KBM-7 (cell line): ENCODE measurements at places on chromosomes 3 and 15.

DNA sequence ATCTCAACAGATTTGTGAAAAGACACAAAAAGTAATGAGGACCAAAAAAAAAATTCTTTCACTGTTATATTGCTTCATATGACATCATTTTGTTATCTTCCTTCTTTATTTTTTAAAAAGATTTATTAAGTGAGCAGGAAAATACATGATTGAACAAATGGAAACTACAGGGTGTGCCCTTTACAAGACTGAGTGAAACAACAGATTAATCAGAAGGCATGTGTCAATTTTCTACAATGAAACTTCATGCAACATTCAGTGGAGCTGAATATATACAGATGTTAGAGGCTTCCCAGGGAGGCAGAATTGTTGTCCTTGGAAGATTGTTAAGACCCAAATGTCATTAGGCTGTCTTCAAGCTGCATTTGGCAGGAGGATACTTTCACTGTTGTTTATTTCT, 28.4 kb upstream of the SLC2A2 start:
- no peak for DNase-seq

- no peak for DNase-seq
These were observed 65.1 kb downstream of the AP4E1 start for GRCh38 chr15:50973605-50974004.

GRCh38 chr15:58748852-58749531, 515 bp downstream of the ADAM10 start:
- peak; percentile 58 for DNase-seq

- DNase-seq, result no peak
These were observed 11.4 kb downstream of the CCDC14 start for GRCh38 chr3:123949641-123950040.

DNA sequence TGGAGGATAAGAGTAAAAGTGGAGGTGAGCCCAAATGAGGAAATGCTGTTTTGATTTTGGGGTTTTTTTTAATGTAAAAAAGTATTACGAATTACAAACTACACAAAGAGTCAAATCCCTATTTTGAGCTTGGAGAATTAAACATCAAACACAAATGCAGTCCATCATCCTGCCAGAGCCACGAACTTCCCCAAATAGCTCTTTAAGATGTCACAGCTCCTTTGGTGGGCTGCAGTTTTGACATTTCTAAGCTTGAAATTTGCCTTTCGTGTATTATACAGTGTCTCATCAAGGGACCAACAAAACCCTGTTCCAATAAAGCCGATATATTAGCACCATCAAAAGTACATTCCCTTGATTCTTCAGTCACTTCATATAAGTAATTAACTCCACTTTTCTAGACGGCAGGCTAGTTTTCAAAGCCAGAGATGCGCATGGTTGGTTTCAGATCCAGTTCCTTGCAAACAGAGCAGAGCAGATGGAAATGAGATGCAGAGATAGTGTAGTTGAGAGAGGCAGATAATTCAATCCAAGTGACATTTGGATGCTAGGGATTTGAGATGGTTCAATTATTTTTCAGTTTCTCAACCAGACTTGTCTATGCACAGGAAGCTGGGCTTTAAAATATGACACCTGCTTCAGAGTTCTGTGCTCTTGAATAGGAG, 580.9 kb downstream of the EDEM1 start:
- no peak for DNase-seq
